ENCODE measurements at places on chromosomes 13 and 19.
A peak's percentile ranks its signal among the peaks of the same experiment; 100 is the strongest.

DNA sequence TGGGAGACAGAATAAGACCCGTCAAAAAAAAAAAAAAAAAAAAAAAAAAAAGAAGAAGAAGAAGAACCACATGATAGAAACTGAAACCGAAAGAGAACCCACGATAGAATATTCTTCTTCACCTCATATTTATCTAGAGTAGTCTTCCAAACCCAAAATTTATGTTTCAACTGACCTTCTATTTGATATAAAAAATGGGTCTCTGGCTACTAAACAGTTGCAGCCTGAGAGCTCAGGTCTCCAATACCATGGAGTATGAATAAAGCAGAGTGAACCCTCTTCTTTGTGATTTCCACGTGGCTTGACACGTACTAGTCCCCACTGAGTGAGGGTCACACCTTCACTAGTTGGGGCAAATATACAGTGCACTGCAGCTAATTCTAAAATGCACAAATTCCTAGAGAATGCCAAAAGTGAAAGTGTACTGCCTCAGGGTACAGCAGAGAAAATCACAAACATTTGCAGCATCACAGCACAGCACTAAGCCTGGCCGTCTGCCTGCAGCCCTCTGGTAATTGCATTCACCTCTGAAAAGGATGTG, 30.8 kb upstream of the RFC3 start:
- peak; percentile 22 for DNase-seq

DNA sequence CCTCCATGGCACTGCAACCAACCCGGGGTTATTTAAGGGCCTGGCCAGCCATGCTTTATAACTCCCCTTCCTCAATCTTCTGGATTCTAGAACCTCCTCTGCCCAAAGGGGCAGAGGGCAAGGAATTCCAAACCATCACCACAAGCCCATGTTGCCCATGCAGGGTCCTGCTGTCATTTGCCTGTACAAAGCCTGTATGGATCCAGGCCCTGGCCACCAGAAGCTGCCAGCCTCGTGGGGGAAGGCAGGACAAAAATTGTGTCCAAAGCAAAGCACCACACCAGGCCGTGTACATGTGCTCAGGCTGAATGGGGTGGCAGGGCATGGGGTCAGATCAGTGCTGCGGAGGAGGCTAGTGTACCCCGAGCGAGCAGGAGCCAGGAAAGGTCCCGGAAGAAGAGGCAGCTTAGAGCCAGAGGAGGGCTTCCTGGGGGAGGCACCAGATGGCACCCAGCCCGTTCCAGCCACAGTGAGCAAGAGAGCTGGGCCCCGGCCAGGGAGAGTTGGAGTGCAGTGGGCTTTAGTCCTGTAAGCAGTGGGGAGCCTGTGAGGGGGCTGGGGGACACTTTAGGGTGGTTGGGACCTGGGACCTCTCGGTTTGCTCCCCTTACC, 35.8 kb downstream of the CAPN12 start:
- no peak for DNase-seq

DNA sequence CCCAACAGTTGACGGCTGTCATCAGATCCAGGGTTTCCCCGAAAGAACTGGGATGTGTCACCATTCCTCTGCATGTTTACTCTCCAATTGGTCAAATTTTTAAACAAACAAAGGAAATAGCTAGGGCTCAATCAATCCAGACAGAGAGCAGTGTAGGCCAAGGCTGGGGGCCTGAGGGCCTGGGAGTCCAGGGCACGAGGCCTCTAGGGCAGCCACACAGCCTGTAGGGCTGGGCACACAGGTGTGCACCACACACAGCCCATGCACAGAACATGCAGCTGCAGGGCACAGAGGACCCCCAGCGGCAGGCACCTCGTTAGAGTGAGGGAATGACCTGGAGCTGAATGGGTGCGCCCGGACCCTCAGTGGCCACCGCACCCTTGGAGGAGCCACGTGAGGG, 9.5 kb downstream of the MIER2 start:
- no peak for DNase-seq

DNA sequence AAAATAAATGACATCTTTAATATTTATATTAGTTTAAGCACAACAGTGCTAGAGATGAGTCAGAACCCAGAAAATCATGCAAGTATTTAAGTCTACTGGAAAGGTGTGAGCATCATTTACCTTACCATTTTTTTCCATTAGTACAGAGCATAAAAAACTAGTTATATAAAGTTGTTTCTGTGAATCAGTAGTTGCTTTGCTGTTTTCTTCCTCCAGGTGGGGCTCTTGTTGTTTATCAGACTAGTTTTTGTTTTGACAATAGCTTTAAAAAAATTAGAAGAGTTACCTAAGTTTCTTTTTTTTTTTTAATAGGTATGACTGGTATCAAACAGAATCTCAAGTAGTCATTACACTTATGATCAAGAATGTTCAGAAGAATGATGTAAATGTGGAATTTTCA, 12.7 kb downstream of the SUGT1 start:
- DNase-seq: peak; percentile 7

DNA sequence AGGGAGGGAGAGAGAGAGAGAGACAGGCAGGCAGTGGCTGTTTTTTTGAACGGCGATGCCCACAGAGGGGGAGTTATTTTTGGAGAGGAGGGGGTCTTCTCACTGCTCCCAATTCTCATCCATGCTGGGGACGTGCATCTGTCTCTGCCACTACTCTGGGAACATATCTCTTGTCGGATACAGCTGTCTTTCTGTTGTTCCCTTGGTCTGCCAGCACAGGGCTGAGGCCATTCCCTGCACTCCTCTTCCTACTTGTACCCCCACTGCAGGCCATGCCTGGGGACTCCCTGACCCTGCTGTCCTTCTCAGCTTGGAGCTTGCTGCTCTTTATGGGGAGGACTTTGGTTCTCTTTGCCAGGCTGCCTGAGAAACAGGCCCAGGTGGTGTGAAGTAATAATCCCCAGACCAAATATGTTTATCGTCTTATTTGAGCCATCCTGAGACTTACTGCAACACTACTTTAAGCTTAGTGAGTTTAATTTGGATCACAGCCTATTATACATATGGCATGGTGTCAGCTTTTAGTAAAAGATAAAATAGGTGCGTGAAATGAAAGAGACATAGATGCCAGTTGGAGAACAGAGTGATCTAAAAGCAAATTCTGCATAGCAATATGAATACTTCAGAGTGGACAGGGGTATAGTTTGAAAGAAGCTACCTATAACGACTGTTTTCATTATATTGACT, 19.1 kb downstream of the LRCH1 start:
- DNase-seq: no peak

- peak; percentile 95 for DNase-seq
Measured at GRCh38 chr19:55486971-55487923, 989 bp upstream of the SSC5D start.

GRCh38 chr13:37195621-37196020, 90.2 kb upstream of the CSNK1A1L start:
- DNase-seq: no peak

DNA sequence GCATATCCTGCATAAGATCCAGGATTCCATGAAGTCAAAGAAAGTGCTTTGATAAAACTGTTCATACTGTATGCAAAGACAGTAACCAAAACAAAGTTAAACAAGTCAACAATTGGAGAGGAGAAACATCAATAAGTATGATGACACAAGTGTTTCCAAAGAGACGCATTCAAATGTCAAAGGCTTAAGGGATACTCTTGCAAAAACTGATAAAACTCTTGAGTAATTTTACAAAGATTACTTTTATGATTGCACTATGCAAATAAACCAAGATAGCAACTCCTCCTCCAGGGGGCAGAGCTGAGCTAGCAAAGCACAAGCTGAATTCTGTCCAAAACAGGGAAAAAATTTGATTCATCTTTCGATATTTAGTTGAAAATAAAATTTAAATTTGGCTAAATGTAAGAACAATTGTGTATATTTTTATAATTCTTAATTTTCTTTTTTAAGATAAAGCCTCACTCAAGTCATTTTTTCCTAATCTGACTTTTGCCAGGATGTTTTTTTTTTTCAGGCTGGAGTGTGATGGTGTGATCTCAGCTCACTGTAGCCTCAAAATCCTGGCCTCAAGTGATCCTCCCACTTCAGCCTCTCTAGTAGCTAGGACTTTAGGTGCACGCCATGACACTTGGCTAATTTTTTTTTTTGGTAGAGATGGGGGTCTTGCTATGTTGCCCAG, 84.0 kb downstream of the MZT1 start:
- DNase-seq: peak; percentile 29

DNA sequence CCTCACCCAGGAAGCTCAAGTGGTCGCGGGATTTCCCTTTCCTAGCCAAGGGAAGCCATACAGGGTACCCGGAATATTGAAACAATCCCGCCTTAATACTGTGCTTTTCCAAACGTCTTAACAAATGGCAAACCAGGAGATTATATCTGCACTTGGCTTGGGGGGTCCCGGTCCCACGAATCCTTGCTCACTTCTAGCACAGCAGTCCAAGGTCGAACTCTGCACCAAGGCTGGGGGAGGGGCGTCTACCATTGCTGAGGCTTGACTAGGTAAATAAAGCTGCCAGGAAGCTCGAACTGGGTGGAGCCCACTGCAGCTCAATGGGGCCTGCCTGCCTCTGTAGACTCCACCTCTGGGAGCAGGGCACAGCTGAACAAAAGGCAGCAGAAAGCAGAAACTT, 1644.8 kb downstream of the PCDH9 start:
- DNase-seq: no peak

Measured in fibroblast of gingiva (primary cell).